ENCODE measurements at places on chromosomes 6 and 20. TPM values are rescaled to one million over a fixed set of nuclear protein-coding genes. Genes with fewer than 3 reads are reported as not detected.

The FAXC gene
- 0.06 TPM for total RNA-seq

The PTK7 gene
- total RNA-seq, result 9.4 TPM

The ULBP3 gene
- total RNA-seq, result 1.4 TPM

The GPR63 gene
- total RNA-seq, result 0.32 TPM

The SLC35F1 gene
- 2.2 TPM for total RNA-seq

The PBOV1 gene
- total RNA-seq, result not detected

The CAP2 gene
- 100 TPM for total RNA-seq

The ATXN1 gene
- 46.5 TPM for total RNA-seq

The OR12D1 gene
- not detected for total RNA-seq

The MPC1 gene
- 395 TPM for total RNA-seq

The KIF13A gene
- 79.3 TPM for total RNA-seq

The C20orf141 gene
- not detected for total RNA-seq

Data from right cardiac atrium (tissue), 5 donors.